ENCODE measurements at places on chromosomes 2 and 18. TPM values are rescaled to one million over a fixed set of nuclear protein-coding genes. Genes with fewer than 3 reads are reported as not detected.

The MOGAT1 gene
- total RNA-seq, result not detected

The NGEF gene
- total RNA-seq, result not detected

The ARHGAP28 gene
- 0.63 TPM for total RNA-seq

The ABCG5 gene
- not detected for total RNA-seq

- no peak for DNase-seq
- H3K27me3 ChIP-seq, result no peaks in the 10 kb centered on the region
- no peak overlapping the region for H3K27ac ChIP-seq
- no peaks in the 10 kb centered on the region for H3K36me3 ChIP-seq
Measured at GRCh38 chr2:104233591-104233990, 620.3 kb upstream of the POU3F3 start.

DNA sequence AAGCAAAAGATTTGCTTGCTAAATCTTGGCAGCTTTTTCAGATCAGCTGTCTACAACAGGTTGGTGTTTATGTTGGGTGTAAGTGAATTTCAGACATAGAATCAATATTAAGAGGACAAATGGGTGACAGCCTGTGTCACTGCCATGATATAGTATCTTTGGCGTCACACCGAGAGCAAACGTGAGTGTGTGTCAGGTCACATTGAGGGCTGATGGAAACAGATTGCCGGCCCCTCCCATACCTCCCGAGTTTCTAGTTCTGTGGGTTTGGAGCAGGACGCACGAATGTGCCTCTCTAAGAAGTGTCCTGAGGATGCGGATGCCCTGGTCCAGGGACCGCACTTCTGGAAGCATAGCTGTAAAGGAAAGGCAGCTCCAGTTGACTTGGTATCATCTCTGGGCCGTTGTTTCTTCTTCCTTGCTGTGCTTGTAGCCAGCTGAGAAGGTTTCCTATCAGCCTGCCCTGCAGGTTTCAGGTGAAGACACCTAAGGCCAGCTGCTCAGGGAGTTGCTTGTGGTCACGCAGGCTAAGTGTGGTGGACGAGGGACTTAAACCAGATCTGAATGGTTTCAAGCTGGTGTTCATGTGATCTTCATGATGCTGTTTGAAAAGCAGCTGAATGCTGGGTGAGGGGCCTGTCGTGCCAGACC lies 6.4 kb downstream of the AGAP1 start:
- H3K36me3 ChIP-seq, result no peaks in the 10 kb centered on the region
- H3K4me1 ChIP-seq, result peaks cover 25% of the 10 kb centered on the region
- H3K4me3 ChIP-seq, result no peak overlapping the region
- H3K27ac ChIP-seq, result no peak overlapping the region
- DNase-seq, result no peak
